ENCODE measurements at places on chromosomes 11 and 22.

DNA sequence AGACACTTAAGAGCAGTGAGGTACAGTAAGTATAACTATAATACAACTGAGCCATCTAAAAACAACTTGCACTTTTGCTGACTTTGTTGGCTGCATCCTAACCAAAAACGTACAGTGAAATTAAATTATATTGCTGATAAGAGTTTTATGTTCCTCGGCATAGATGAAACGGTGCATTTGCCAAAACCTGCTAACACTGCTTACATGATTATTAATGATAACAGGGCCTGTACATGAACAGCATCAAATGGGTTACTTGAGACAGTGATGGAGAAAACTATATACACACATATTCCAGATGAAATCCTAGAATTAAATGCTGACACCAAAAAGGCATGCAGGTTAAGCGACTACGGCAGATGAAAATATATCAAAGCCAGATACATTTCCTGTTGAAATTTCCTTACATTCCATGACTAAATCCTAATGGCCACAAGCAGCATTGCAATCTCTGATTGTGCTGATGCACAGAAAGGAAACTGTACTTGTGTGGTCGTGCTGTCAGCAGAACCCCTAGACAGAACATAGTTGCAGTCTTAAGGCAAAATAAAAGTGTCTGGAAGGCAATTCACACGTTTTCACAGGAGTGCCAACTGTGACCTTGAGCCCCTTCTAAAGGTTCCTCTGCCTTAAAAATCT lies 143.9 kb downstream of the CADM1 start:
- DNase-seq = peak; percentile 33

- DNase-seq = no peak
These were observed 318.6 kb upstream of the B3GAT1 start for GRCh38 chr11:134730561-134731212.

- peak; percentile 51 for DNase-seq
These were observed 828.1 kb upstream of the FAT3 start for GRCh38 chr11:91396236-91397133.

DNA sequence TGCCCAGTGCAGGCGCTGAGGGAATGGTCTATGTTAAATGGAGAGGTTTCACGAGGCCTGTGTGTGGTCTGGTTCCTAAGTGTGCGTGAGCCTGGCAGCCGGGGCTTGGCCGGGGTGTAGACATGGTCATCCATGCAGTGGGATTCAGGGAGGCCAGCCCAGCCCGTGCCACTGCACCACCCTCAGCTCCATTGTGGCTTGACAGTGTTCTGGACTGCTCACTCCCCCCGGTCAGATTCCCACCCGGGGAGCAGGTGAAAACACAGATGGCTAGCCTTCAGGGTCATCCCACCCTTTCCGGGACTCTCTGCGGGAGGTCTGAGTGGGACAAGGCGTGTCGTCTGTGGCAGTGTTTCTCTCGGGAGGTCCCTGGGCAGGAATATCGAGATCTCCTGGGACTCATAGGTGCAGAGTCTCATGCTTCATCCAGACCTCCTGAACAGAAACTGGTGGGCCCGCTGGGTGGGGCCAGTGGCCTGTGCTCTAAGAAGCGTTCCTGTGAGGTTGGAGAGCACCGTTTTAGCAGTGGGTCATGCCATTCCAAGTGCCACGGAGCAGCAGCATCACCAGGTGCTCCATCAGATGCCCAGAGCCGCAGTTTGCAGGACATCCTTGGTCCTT lies 52.3 kb downstream of the ST14 start:
- DNase-seq = no peak

DNA sequence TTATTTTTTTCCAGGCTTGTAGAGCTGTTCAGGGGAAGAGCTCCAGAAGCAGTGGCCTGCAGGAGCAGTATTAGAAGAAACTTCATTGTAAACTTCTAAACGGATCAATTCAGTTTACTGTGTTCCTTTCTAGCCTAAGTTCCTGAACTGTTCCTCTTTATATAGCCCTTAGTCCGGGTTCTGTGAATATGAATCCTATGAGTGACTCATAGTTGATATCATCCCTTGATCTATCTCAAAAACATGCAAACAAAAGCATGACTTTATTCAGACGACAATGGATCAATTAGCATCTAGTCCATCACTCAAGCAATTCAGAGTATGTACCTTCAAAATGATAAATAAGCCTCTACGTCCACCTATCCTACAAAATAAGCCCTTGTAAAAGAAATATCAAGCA lies at the start of gene MMP12:
Gene MMP12, minus strand, starts transcription at position 131 of the 400 bp plus-strand sequence. Its CDS starts 45 bp downstream, at position 86.
- no peak for DNase-seq

DNA sequence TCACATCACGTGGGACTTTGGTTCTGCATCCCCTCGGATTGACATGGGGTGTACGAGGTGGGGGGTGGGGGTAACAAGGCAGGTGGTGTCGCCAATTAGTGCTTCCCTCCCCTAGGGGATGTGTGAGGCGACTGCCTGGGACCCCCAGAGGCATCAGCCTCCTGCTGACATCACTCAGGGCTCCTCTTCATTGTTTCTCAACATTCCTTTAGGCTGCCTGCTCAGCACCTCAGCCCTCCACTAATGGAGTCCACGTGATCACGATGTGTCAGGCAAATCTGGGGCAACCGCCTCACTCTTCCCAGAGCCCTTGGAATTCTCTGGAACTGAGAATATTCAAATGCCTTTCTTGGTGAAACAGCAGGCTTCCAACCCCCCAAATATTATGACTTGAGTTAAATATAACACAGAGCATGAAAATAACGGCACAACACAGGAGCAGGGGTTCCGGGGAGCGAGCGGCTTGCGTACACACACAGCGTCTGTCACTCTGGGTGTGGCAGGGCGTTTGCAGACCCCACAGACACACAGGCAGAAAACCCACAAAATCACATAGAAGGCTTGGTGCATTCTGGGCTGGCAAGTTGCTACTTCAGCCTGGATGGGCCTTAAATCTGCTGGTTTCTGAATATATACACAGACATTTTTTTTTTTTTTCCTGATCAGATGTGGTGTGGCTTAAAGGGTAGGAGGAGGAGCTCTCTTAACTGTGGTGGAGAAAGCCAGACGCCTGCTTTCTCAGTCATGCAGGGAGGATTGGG lies 170.1 kb upstream of the CADM1 start:
- peak; percentile 82 for DNase-seq

- DNase-seq = peak; percentile 62
These were observed 9.9 kb downstream of the STK33 start for GRCh38 chr11:8584082-8584481.

- no peak for DNase-seq
These were observed 68.3 kb upstream of the POU2AF2 start for GRCh38 chr11:111177037-111177871.

DNA sequence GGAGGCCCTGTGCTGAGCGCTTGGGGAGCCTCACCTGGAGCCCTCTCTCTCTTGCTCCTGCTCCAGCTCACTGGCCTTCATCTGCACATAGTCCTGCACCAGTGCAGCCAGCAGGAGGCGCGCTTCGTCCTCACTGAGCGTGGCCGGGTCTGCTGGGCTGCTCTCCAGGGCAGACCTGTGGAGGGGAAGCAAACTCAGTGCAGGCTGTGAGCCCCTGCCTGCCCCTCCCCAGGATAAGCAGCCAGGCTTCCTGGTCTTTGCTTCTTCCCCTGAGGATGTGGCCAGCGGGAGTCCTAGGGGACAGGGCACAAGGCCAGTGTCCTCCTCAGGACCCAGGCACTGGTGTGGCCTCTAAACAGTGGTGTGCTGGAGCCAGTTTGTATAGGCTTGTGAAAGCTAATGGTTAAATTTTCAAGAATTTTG lies 2.2 kb downstream of the CALCA start:
- no peak for DNase-seq

DNA sequence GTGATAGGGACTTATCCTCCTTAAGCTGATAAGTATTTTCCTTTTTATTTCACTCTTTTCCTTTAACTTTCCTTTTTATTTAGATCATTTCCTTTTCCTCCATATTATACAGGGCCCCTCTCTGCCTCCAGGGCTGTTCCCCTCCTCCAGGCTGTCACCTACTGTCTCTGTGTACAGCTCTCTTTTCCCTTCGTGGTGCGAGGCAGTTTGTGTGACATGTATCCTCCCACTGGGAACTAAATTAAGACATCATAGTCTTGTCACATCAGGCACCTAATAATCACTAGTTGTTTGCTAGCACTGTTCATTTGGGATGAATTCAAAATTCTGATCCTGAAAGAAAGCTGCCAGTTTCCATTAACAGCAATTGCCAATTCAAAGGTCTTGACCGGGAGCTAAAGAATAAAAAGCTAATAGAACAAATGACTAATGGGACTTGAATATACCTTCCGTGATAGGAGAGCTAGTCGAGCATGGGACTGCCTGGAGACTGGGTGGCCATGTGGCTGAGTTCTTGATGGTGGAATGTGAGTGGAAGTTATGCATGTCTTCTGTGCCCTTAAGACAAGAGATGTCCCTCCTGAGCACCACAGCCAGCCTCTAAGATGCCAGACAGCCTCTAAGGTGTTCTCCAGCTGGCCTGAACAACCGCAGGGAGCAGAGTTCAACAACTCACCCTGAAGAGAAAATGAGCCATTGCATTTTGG lies 77.7 kb upstream of the LRRC55 start:
- no peak for DNase-seq

DNA sequence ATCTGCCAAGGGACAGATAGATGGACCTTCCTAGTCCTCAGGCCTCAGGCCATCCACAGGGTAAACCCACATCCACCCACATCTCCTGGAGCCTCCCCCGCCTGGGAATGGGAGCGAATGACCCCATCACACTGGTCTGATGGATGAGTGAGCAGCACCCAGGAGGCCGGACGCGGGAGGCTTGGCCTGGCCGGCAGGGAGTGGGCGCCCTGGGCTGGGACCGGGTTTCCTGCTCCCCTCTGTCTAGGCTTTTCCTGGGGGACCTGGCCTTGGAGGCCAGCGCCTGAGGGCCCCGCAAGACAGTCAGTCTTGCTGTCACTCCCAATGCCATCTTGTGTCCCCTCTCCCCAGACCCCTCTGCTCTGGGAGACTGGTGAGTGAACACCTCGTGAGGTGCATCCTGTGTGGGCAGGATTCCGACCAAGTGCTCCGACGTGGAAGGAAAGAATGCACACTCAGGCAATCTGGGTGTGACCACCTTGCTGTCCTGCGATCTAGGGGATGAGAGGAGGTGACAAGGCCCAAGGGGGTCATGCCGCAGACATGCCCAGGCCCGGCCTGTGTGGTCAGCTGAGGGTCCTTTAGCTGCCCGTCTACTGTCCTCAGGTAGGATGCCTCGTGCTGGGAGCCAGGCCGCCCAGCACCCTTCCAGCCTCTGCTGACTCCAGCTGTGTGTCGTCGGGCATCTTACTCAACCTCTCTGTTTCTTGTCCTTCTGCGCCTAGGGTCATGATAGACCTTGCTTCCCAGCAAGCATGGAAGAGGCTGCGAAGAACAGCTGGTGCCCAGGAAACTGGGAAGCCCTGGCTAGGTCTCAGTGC lies 26.5 kb upstream of the WNT7B start:
- DNase-seq = no peak

DNA sequence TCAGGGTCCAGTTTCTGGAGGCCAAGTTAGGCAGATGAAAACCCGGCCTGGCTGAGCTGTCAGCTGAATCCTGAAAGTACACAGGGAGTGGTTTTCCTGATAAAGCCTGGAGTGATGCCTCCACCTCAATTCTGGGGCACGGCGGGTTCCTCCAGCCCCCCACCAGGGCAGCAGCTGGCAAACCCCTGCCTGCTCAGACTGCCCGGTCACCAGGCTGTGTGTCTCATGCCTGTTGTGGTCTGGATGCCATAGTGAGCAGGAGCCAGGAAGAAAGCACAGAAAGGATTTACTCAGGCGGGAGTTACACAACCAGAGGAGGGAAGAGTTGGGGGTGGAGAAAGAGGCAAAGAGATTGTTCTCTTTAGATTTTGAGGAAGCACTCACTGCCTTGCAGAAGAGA lies 119.9 kb upstream of the RASSF10 start:
- DNase-seq = peak; percentile 66

DNA sequence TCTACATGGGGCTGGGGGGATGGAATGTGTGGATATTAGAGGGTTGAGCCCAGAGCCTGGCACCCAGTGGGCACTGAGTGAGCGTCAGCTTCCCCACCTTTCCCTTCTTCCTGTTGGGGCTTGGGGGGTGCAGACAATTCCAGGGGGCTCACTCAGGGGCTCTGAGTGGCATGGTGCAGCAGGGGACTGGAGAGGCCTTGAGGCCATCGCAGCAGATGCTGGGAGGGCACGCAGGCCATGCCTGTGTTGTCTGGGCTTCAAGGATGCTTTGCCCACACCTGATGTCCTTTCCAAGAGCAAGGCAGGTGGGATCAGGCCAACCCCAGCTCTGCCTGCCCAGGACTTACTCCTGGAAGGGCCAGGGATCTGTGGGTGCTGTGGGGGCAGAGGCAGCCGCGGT lies 11.2 kb upstream of the TTLL12 start:
- DNase-seq = no peak

- peak; percentile 89 for DNase-seq
These were observed 5.5 kb downstream of the FOLR3 start for GRCh38 chr11:72141066-72141465.

DNA sequence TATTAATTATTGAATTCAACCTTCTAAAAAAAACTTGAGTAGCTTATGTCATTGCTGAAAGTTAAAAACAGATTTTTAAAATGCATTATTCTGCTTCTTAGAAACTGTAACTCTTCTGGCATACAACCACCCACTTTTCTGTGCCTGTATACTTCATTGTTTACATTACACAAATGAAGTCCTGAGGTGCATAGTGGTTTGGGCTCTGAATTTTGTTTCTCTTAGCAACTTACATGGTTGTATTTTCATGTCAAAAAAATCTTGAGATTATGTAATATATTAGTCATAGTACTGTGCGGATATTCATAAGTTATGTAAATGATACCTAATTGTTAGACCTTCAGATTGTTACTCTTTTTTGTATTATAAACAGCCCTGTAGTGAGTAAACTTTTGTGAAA lies 12.2 kb downstream of the SC5D start:
- DNase-seq = no peak

GRCh38 chr11:8962841-8963240 lies 1.4 kb downstream of the TMEM9B start:
- DNase-seq = no peak

DNA sequence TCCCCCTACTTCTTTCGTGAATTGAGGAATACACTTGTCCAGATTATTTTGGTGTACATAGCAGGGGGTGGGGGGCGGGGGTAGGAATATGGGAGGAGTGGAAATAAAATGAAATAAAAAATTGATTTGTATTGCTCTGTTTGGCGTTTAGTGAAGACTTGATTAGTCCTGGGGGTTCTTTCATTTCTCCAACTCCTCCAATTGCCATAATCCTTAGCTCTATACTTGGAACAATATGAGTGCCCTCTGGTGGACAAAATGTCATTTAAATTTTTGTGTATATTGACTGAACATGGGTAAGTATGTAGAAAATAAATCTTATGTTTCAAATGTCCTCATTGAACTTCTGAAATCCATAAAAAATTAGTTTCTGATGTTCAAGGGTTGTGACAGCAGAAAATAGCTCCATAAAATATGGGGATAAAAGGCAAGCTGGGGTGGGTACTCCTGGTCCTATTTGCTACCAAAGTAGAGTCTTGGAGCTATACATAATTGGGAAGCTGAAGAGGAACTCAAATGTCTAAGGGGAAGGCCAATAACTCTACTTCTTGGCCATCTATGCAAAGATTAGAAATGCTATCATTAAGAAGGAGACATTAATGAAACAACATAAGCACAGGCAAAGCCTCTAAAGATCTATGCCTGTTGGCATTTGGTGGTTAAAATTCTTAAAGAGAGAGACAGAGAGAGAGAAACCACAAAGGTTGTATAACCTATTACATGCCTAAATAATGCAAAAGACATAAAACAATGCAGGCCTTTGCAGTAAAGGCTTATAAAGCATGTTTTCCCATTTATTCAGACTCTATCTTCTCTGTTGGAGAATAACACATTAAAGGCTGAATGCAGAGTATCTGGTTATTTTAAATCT lies 421.6 kb downstream of the METTL15 start:
- DNase-seq = peak; percentile 69

- no peak for DNase-seq
These were observed 142.0 kb downstream of the TRIM29 start for GRCh38 chr11:119995730-119996491.

- peak; percentile 48 for DNase-seq
These were observed 19.5 kb downstream of the IL17REL start for GRCh38 chr22:49992921-49993648.
